ENCODE measurements at places on chromosomes 1 and 21. TPM values are rescaled to one million over a fixed set of nuclear protein-coding genes. Genes with fewer than 3 reads are reported as not detected.

Gene NR5A2
- total RNA-seq, result 4.4 TPM

Gene OR2L8
- not detected for total RNA-seq

Gene S100A16
- 543 TPM for total RNA-seq

Gene SEMA6C
- total RNA-seq, result 1.9 TPM

Gene SDE2
- 6.6 TPM for total RNA-seq

Gene SPRR2E
- not detected for total RNA-seq

Gene NOS1AP
- 0.53 TPM for total RNA-seq

Gene C1QTNF12
- 1.5 TPM for total RNA-seq

Gene CA6
- not detected for total RNA-seq
